ENCODE measurements at places on chromosomes 6 and 20.

DNA sequence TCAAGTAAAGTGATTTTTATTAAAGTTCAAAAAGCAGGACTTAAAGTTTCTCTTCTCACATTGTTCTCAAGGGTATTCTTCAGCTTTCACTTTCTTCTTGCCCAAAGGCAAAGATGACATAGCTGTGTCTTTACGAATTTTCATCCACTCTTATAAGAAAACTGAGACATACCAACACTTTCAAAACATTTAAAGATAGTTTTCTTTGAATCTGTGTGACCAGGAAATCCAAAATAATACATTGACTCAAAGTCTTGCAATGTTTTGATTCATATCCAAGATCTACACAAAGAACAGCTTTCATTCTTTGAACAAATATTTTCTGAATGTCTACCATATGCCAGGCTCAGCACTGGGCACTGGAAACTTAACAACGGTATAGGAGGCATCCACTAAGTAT, 117.9 kb downstream of the SIM1 start:
- no peak for DNase-seq

DNA sequence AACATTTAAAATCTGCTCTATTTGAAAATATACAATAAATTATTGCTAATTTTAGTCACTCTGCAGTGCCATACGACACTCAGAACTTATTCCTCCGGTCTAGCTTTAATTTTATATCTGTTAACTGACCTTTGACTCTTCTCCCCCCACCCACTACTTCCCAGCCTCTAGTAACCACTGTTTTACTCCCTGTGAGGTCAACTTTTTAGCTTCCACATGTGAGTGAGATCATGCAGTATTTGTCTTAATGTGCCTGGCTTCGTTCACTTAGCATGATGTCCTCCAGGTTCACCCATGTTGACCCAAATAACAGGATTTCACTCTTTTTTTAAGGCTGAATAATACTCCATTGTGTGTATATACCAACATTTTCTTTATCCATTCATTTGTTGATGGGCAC, 80.8 kb downstream of the RPP40 start:
- DNase-seq, result no peak

GRCh38 chr20:33709398-33709797, 10.7 kb downstream of the PXMP4 start:
- no peak for DNase-seq

GRCh38 chr6:24690593-24690992, 23.7 kb downstream of the ACOT13 start:
- no peak for DNase-seq

DNA sequence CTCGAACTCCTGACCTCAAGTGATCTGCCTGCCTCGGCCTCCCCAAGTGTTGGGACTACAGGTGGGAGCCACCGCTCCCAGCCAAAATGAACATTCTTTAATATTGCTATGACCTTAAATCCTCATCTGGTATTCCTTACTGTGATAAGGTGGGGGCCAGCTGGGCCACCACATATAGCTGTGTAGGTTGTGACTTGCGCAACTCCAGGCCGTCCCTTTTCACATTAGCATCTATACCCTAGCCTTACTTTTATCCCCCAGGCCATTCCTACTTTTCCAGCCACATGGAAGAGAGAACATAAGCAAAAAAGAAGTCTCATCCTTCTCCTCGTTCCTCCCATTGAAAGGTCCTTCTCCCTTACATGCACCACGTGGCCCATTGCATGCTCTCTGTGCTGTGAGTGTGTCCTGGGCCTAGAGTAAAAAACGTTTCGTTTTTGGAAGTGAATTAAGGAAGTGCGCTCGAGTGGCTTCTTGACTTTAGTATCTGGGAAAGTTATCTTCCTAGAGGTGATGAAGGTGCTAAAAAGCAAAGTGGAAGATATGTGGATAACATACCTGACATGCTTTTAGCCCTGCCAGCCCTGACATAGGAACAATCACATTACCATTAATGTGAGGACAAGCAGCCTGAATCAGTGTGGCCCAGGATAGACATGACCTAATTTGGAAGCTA, 56.8 kb upstream of the KIF13A start:
- DNase-seq, result no peak

DNA sequence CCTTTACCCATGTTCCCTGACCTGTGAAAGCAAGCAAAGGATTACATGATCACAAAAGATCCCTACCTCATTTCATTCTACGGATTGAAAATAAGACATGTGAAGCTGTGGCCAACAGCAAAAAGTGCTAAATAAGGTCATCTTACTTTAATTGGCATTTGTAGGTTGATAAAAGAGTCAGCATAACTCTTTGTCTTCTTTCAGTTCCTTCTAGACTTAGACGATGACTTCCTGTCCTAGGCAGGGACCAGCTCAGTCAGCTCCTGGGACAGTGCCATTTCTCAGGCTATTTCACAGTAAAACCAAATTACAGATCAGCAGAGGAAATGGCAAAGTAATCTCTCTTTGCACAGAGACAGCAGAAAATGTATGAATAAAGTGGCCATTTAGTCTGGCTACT, 480.7 kb downstream of the RFPL4B start:
- no peak for DNase-seq

- peak; percentile 30 for DNase-seq
Observed at GRCh38 chr6:140485740-140486449, 1111.4 kb upstream of the CITED2 start.

DNA sequence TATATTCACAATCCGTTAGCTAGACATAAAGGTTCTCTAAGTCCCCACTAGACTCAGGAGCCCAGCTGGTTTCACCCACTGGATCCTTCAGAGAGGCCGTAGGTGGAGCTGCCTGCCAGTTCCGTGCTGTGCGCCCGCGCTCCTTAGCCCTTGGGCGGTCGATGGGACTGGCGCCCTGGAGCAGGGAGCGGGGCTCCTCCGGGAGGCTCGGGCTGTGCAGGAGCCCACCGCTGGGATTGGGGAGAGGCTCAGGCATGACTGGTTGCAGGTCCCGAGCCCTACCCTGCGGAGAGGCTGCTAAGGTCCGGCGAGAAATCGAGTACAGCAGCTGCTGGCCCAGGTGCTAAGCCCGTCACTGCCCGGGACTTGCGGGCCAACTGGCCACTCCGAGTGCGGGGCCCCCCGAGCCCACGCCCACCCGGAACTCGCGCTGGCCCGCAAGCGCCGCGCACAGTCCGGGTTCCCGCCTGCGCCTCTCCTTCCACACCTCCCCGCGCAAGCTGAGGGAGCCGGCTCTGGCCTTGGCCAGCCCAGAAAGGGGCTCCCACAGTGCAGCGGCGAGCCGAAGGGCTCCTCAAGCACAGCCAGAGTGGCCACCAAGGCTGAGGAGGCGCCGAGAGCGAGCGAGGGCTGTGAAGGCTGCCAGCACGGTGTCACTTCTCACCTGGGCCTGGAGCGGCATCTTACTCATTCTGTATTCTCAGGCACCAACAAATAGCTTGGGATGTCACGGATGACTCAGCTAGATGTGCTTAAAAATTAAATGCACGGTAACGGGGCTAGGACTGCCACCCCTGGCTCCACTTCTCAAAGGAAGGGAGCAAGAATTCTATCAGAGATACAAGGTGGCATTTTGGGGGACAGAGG, 44.1 kb downstream of the IRF4 start:
- no peak for DNase-seq

GRCh38 chr20:23645575-23645974, 7.8 kb upstream of the CST3 start:
- no peak for DNase-seq

- DNase-seq, result no peak
Observed at GRCh38 chr6:16547587-16547986, 213.7 kb downstream of the ATXN1 start.

DNA sequence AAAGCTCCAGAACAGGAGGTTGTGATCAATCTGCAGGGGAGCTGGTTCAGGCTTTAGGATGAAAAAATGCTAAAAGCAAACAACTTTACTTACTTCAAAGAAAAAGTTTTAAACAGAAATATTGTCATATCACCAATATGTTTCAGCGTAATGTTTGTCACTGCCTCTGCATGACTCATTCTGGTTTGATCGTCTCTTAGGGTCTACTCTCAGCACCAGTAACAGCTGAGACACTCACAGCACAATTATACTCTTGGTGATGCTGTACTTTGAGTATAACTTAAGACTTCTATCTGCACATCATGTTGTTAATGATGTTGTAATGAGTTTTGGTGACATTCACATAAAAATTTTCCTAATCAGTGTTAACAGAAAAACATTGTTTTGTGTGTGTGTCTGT, 665.4 kb downstream of the EPM2A start:
- DNase-seq, result no peak

DNA sequence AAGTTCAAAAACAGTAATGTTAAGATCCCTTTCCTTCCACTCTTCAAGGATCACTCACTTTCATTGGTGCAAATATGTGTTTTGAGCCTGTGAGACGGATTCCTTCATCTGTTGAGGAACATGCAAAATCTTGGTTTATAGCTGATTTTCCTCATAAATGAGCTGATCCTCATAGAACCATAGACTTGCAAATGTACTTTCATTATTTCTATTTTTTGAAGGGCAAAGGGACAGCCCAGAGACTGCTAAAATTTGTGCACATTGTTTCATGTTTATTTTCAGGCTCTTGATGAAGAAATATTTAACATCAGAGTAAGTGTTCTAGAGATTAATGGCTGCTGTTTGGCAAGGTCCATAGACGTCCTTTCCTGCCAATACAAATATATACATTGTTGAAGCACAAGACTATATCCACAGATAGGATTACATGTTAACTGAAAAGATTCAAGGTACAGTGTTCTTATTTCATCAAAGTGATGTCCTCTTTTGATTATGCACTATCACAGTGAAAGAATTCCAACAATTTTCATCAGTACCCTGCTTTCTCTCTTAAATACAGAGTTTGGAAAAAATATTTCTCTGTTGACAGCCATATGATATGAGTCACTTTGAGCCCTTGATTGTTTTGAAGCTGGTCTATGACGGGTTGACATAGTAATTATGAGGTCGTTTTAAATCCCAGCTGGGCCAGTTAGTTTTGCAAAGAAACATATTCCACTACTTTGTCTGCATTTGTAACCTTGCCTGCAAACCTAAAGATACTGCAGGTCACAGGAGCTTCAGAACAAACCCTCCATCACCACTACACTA, 95.7 kb downstream of the FILIP1 start:
- DNase-seq, result no peak

DNA sequence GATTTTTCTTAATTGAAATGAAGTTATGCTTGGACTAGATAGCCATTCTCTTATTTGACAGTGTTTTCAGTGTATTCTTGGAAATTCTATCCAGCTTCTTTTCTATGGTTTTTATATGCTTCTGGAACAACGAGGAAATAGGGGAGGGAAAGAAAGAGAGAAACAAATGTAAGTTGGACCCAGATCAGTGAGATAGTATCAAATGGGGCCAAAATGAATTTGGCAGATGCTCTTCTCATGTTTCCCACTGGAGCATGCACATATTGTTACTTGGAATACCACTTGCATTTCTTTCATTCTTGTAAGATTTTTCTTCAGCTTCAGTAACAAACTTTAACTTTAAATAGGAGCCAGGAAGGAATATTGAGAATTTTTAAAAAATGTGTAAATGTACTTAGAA, 312.3 kb downstream of the PRL start:
- DNase-seq, result no peak

DNA sequence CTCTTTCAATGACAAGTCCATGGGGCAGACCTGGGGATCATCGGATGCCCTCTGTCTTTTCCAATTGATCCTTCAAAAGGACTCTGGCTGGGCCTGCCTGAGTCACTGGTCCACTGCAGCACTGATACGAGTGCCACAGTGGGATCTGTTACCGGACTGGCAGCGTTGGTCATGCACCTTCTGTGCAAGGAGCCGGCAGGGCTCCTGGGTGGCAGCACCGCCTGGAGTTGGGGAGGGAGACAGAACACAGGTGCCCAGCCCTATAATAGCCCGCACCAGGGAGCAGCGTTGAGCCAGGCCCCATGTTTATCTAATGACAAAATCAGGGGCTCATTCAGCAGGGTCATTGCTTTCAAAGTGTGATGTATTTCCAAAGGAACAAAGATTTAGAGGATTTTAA, 64.2 kb upstream of the NXT1 start:
- DNase-seq, result no peak

DNA sequence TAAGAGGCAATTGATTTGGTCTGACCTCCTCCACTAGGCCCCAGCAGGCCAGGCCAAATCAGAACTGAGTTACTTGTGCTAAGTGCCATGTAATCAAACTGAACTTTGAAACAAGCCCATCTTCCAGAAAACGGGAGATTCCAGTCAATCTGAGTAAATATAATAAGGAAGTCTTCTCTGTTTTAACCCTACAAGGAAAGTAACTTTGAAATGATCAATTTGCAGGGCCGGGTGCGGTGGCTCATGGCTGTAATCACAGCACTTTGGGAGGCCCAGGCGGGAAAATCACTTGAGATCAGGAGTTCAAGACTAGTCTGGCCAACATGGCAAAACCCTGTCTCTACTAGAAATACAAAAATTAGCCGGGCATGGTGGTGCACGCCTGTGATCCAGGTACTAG, 2.0 kb upstream of the SHLD1 start:
- DNase-seq, result no peak

GRCh38 chr6:8619853-8620252, 184.5 kb upstream of the SLC35B3 start:
- no peak for DNase-seq

- DNase-seq, result no peak
Observed at GRCh38 chr6:138989098-138989983, 1.3 kb upstream of the REPS1 start.

DNA sequence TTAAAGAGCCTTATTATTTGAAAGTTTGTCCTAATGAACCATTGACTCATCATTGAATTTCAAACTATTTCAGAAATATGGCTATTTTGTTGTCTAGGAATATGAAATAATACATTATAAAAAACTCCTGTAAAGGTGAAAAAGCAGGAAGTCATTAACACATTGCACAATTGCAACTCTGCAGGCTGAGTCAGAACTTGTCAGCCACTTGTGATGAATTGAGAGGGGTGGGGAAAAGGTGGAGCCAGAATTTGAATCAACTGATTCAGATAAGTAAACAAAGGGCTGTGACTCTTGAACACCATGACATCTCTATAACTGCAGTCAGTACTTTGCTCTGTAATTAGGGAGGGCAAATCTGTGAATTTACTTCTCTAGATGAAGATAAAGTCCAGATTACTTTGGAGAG, 6.0 kb downstream of the C6orf141 start:
- DNase-seq, result peak; percentile 74

DNA sequence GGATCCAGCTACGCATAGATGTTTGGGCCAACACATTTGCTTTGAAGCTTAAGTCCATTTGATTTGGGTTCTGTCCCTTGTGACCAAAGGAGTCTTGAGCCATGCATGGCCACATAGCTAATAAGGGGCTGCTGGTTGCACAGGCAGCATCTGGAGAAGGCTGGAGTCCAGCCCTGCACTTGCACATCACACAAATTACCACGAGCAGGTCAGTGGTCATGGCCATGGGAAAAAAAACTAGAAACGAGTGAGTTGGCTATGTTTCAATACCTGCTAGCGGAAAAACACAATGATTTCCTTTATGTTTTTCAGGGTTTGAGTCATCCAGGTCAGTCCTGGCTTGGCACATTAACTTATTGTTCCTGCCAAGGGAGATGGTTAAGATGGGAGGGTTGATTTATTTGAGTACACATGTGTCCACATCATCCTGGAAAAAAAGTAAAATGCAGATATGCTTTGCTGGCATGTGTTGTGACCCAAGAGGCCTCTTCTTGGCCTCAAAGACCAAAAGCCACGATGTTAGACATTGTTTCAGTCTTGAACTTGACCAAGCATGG, 5.6 kb upstream of the STX16 start:
- no peak for DNase-seq

- no peak for DNase-seq
Observed at GRCh38 chr6:147742440-147742839, 233.9 kb downstream of the SAMD5 start.

GRCh38 chr6:14354919-14355572, 237.5 kb downstream of the CD83 start:
- no peak for DNase-seq
